ENCODE measurements at places on chromosomes 16 and 17. TPM values are rescaled to one million over a fixed set of nuclear protein-coding genes. Genes with fewer than 3 reads are reported as not detected.

CTRB1 gene
- total RNA-seq = 5.7 TPM

CDC42EP4 gene
- total RNA-seq = 18.4 TPM

DNA sequence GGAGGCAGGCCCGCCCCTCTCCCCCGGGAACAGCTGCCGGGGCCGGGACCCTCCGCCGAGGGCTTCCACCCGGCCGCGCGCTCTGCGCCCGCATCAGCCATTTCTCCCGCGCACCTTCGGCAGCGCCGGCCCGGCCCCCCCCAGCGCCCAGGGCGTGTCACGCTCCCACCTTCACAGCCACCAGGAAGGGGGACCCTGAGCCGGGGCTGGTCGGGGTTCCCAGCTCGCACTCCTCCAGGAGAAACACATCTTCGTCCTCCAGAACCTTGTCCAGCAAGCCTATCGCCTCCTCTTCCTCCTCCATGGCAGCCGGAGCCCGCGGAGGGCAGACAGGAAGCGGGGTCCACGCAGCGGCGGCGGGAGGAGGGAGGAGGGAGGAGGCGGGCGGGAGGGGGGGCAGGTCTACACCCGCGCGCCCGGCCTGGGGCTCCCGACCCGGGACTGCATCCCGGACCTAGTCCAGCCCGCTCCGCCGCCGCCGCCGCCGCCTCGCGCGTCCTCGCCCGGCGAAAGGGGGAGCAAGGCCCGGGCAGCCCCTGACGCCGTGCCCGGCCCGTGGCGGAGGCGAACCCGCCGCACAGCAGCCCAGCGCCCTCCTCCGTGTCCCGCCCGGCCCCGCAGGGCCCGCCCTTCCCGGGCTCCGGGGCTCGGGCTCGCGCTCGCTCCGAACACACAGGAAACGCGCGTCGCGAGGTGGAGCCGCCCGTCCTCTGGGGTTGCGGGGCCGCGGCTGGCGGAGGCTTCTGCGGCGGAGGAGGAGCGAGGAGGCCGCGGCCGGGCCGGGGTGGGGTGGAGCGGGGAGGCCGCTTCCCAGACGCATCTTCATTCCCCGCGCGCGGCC, 70.8 kb downstream of the ABR start:
- DNase-seq = peak; percentile 38

OR1F1 gene
- 0.44 TPM for total RNA-seq

GRCh38 chr17:5672815-5673430, 88.6 kb upstream of the NLRP1 start:
- DNase-seq = no peak

- peak; percentile 7 for DNase-seq
These were observed 2.7 kb downstream of the CCDC102A start for GRCh38 chr16:57533431-57534336.

GRCh38 chr16:57473176-57473840, 10.8 kb downstream of the POLR2C start:
- no peak for DNase-seq

GUCY2D gene
- 1.1 TPM for total RNA-seq

GRCh38 chr17:16155536-16155935, 59.8 kb downstream of the NCOR1 start:
- no peak for DNase-seq

CEP131 gene
- total RNA-seq = 34.3 TPM

IGF2BP1 gene
- 434 TPM for total RNA-seq
